ENCODE measurements at places on chromosomes 2 and 18.
A peak's percentile ranks its signal among the peaks of the same experiment; 100 is the strongest.

- no peak for DNase-seq
Observed at GRCh38 chr2:58449286-58450010, 208.3 kb upstream of the FANCL start.

- no peak for DNase-seq
Observed at GRCh38 chr2:13137679-13138078, 420.9 kb downstream of the TRIB2 start.

- no peak for DNase-seq
Observed at GRCh38 chr2:55229221-55229620, 2.9 kb downstream of the CLHC1 start.

- DNase-seq = no peak
Observed at GRCh38 chr2:138381373-138381772, 120.2 kb upstream of the SPOPL start.

GRCh38 chr2:11764359-11764758 is 17.9 kb downstream of the LPIN1 start:
- no peak for DNase-seq

DNA sequence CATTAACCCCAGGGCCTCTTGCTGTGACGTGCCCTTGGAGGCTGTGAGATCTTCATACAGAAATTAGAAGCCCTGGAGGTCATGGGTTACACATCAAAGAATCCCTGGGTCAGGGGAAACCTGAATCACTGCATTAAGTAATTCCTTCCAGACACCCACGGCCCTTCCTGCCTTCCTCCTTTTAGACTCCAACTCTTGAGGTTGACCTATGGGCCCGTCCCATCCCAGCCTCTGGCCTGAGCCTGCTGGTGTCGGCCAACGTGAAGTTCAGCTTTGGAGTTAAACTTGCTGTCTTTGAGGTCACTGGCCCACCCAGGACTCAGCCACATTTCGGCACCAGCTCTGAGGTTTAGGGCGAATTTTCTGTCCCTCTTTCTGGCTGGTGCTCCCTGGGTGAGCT is 198.3 kb downstream of the ACKR3 start:
- no peak for DNase-seq

DNA sequence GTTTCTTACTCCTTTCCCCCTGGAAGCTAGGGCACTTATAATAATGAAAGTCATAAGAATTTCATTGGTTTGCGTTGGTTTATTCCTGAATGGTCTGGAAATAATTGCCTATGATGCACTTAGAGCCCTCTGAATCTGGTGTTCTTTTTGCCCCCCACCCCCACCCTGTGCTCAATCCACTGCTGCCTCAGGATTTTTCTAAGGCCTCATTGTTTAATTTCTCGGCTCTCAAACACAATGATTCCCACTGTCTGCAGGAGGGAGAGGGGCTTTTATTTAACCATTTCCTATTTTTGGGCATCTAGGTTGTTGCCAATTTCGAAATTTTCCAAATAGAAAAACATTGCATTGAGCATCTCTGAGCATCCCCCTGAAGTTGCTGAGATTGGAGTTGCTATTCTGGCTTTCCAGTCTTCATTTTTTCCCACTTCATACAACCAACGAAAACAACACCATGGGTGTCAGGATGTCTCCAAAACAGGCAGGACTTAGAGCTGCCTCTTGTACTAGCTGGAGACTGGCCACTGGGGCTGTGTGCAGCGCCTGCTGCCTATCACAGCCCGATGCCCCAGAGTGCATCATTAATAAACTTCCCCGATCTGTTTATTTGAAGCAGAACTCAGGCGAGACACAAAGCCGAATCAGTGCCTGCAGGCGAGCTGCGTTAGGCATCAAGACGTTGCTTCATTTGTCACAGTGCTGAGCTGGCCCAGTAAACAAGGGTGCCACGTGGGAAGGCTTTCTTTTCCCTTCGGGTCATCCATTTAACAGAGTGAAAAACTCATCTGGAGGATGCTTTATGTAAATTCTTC is 1.8 kb upstream of the PCARE start:
- no peak for DNase-seq

GRCh38 chr2:240987588-240987987 is 10.8 kb upstream of the SNED1 start:
- DNase-seq = no peak

- no peak for DNase-seq
Observed at GRCh38 chr2:235612181-235612950, 118.5 kb downstream of the AGAP1 start.

DNA sequence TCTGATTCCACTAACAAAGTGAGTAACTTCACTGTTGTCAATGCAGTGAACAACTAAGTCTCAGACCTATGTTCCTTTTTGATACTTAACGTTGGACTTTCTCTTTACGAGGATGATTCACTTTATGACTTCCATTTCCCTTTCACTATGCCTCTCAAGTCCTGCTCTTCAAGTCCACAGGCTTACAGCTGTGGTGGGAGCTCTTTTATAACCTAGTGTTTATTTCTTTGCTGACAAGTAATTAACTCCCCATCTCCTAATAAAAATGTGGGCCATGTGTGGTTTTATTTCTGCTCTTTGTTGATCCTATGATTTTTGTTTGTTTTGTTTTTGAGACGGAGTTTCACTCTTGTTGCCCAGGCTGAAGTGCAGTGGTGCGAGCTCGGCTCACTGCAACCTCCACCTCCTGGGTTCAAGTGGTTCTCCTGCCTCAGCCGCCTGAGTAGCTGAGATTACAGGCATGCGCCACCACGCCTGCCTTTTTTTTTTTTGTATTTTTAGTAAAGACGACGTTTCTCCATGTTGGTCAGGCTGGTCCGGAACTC is 142.1 kb downstream of the USP34 start:
- no peak for DNase-seq

DNA sequence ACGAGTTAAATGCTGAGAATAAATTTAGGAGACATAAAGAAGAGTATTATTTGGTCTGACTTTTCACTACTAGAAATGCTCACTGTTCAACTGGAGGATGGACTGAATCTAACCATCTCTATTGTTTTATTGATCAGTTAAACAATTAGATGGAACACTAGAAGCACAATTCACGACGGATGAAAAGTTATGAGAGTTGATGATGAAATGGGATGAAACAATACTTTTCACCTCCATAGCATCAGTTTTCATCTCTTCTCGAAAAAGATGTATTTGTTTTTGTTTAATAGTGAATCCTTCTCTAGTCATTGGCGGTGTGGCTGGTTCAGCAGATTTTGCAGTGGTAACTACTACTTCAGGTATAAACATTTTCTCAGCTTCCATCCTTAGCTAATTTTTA is 19.3 kb downstream of the TTN start:
- DNase-seq = no peak

DNA sequence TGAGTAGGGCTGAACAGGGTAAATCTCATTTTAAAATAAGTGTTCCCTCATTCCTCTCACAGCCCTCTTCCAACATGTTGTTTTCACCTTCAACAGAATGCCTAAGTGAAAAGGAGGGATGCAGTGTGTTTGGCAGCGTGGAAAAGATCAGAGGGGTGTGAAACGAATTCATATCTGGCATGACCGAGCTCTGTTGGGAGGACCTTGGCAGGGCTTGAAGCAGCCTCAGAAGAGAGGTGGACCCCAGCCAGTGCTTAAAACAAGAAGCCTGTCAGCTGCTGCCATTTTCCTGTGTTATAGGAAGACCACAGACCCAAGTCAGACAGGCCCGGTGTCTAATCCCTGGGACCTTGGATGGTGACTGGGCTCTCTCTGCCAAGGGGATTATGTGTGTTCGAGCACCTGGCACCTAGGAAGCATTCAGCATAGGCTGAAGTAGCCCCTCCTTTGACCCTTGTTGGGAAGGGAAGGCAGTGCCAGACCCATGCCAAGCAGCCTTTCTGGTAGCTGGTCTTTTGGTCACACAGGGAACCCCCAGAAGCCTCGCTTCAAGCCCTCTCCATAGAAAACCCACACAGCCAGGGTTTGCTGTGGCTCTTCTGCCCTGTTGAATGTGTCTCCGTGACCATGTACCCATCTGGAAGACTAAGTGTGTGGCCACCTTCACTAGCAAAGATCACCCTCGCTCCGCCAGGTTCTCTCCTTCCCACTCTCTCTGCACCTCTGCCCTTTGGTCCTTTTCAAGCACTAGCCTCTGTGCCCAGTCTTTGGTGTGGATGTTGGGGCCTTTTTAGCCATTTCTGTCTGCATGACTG is 87.5 kb upstream of the ST3GAL5 start:
- DNase-seq = no peak

DNA sequence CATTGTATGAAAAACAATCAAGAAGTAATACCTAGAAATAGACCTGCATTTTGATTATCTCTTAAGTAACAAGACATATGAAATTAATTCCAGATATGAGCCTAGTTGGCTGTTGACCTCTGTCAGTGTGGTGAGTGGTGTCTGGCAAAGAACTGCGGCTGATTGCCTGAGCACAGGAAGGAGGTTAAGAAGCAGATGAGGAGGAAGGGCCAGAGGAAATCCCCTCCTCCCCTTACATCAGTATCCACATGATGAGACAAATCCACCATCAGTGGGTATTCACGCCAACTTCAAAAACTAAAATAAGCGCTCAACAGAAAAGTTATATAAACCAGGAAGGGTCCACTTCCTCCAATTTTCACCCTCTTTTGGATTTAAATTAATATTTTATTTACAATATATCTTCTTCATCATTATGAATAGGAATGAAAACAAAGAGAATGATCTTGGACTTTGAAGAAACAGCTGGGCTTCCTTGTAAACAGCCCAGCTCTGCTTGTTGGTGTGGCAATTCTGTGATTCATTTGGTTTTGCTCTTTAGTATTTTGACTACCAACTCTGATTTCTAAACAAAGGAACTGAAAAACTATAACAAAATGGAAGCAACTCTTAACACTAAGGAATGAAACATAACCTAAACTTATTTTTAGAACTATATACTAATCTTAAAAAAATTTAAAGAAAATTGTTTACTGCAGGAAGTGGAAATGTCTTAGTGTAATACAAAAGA is 27.3 kb downstream of the RFTN2 start:
- DNase-seq = no peak

- no peak for DNase-seq
Observed at GRCh38 chr2:167874812-167875211, 372.6 kb downstream of the STK39 start.

DNA sequence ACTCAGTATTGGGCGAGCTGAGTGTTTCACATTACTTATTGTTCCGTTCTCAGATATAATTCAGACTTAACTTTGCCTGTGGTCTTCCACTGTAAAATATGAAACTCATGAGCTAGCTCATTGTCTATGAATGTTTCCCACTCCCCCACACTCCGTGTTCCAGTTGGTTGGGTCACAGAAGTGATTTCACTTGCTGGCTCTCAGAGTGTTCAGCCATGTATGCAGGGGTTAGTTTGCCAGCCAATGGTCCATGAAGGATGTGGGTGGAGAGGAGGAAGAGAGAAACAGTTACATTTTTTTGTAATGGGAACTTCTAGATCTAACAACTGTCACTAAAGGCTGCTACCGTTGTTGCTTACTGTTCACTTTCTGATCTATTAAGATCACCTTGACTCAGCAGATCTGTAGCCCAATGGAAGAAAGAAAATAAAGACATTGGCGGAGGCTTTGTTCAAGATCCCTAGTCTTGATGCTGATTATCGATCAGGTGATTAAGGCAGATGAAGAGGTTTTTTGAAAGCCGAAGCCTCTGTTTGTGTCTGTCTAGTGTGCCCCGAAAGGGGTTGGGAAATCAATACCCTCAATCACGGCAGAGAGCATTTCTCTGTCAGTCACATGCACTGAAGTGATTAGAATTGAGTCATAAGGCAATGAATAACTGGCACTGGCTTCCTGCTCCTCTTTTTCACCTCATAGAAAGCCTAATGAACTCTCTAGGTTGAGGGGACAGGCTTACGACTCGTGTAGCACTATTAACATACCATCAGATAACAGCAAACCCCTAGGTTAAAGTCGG is 279.7 kb upstream of the FIGN start:
- no peak for DNase-seq

DNA sequence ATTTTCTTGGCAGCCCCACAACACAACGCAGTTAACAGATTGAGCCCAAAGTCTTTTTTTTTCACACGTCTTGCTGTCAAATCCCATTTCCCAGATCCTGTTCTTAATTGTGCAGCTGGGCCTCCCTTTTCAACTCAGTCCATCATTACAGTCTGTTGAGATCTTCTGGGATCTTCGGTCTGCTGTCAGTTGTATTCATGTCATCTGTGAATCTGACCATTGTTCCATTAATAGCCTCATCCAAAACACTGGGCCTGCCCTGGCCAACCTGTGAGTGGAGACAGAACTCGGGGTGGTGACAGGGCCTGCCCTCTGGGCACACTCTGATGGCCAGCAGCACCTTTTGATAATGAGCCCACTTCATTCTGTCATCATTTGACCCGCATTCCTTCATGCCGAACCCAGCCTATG is 39.7 kb upstream of the SEMA4C start:
- no peak for DNase-seq

- no peak for DNase-seq
Observed at GRCh38 chr2:227214622-227215041, 50.2 kb downstream of the COL4A3 start.

- no peak for DNase-seq
Observed at GRCh38 chr18:40066368-40066767, 1888.7 kb upstream of the PIK3C3 start.

- peak; percentile 45 for DNase-seq
Observed at GRCh38 chr2:196101325-196101991, 32.8 kb upstream of the DNAH7 start.

DNA sequence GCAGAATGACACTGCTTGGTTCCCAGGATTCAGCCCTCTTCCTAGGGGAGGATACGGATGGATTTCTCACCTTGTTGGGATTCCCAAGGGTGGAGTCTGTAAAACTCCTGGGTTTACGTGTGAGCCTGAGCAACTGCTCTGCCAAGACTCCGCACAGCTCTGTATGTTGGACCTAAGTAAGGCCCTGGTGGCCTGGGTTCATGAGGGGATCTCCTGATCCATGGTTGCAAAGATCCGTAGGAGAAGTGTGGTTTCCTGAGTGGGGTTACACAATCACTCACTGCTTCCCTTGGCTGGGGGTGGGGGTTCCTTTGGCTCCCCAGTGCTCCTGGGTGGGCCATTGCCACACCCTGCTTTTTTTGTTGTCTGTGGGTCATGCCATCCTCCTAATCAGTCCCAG is 37.7 kb downstream of the ANKRD12 start:
- no peak for DNase-seq

DNA sequence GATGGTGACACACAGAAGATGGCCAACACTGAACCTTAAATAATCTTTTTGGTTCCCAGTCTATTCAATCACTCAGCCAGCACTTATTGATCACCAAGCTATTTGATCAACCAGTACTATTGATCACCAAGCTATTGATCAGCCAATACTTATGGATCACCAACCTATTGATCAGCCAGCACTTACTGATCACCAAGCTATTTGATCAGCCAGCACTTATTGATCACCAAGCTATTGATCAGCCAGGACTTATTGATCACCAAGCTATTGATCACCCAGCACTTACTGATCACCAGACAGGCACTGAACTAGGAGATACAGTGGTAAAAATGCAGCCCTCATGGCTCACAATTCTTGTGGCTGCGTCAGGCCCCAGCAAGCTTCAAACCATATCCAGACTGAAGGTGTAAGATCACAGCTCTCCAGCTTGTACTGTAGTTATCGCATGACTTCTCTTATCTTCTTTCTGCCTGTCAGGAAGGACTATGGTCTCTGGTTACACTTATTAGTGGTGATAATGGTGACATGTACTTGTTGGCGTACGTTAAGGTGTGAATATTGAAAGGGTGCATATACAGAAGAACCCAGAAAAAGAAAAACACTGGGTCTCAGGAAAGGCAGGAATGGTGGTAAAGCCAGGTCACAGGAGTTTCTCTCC is 18.4 kb upstream of the B3GNT2 start:
- no peak for DNase-seq

GRCh38 chr2:10285191-10285555 is 17.5 kb upstream of the HPCAL1 start:
- no peak for DNase-seq
